ENCODE measurements at places on chromosomes 6 and 20.

DNA sequence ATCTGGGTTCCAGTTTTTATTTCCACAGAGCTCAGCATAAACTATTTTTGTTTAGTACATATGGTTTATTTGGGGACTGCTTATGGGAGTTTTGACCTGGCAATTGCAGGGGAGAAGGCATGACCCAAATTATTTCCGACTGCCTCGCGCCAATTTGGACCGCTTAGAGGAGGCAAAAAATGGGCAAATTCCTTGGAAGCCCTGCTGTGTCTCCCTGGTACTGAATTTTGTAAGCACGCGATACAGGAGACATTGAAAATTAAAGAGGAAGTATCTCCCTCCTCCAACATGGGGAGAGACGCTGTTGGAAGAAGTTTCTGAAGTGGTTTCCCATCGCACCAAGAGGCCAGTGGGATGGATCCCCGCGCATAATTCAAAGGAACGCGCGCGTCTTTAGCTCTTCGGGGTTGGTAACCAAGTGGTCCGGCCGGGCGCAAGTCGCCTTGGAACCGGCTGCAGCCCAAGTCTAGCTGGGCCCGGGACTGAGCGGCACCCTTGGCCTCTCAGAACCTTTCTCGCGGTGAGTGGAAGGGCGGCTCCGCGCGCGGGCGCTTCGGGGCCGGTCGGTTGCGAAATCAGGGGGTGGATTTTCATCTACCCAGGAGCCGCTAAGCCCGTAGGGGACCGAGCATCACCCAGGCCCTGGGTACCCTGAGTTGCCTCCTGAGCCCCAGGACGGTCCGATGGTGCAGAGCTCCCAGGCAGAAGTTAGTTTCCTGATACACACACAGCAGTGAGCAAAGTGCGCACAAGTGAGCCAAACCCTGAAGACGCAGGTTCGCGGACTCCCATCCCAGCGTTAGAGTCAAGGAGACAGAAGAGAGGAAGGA is 6.2 kb downstream of the NKX2-2 start:
- DNase-seq: no peak

GRCh38 chr20:62407221-62407992 is at the start of gene CABLES2:
CABLES2 (minus strand) TSS chr20:62407285; CDS start chr20:62407276, 9 bp downstream.
- DNase-seq: peak; percentile 90

GRCh38 chr6:97322811-97323210 is 39.8 kb upstream of the MMS22L start:
- DNase-seq: no peak

DNA sequence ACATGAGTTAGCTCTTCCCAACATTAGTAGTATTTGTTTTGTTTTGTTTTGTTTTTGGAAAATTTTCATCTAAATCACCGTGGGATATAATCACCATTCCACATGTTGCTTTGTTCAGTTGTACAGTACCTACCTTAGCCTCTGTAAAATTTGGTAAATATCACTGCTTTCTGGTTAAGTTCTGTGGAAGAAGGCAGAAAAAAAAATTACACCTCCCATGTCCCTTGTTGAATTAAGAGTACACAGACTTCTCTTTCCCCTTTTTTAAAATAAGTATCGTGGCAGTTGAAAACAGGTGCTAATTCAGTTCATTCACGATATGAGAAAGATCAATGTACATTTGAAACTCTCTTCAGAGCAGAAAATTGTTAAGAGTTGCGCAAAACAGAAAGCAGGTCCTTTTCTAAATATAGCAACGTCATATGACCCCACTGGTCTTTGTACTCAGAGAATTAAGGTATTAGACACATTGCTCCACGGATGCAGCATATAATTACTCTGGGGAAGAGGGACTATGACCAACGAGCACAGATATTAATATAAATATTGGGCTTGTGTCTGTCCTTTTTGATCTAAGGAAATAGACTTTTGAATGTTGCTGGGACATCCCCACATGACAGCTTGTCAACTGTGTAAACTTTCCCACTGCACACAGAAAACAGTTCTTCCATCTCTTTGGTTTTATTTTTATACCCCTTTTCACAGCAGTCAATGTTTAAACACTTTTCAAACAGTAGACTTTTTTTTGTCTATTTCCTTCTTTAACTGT is 58.6 kb upstream of the ZNF217 start:
- peak; percentile 33 for DNase-seq

- DNase-seq: no peak
Measured at GRCh38 chr20:17896771-17897369, 71.7 kb downstream of the SNX5 start.

GRCh38 chr6:75490706-75491105 is 2.9 kb downstream of the FILIP1 start:
- DNase-seq: no peak

- peak; percentile 73 for DNase-seq
Measured at GRCh38 chr20:10447028-10447427, 11.9 kb downstream of the SLX4IP start.

Measured in CD4-positive, alpha-beta T cell treated with Interleukin-15 for 4 hours (primary cell).